ENCODE measurements at places on chromosomes 3 and 15.

DNA sequence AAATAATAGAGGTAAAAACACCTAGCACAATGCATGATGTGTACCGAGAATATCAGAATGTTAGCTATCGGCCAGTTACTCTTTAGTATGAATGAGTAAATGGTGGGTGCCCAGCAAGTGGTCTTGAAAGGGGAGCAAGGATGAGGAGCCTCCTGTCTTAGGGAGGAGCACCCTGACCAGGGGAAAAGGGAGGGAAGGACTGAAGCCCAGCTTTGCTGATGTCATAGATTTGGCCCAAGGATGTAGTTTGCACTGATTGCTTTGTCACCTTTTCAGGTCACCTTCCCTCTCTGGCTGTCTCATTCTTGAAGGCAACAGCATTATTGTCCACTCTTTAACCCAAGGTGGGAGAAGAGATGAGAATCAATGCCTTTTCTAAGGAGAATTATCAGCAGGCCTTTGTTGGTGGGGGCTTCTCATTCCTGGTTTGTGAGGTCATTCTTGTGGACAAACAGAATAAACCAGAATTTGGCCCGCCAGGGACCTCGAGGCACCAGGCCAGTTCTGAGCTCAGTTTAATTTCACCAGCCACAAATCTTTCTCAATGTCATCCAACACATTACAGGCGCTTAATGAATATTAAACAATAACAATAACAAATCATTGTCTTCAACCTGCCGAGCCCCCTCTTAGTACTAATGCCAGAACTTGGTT lies 231.3 kb downstream of the VPS13C start:
- no peak for DNase-seq

GRCh38 chr3:32859604-32860237 lies 41.9 kb downstream of the TRIM71 start:
- DNase-seq, result no peak

DNA sequence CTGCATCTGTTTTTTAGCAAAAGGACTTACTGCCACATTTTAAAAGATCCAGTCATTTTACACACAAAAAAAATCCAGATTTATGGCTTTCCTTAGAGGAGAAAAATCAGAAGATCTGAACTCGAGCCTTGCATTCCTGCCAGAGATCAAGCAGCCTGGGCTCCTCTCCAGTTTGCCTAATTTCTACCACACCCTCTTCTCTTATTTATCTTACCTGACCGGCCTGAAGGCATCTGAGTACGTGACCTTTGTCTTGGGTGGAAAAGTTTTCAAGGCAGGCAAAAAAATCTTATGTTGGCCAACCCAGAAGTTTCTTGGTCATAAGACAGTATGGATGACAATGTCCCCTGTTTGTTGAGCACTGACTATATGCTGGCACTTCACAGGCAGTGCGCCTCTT lies 60.3 kb downstream of the CHRD start:
- no peak for DNase-seq

DNA sequence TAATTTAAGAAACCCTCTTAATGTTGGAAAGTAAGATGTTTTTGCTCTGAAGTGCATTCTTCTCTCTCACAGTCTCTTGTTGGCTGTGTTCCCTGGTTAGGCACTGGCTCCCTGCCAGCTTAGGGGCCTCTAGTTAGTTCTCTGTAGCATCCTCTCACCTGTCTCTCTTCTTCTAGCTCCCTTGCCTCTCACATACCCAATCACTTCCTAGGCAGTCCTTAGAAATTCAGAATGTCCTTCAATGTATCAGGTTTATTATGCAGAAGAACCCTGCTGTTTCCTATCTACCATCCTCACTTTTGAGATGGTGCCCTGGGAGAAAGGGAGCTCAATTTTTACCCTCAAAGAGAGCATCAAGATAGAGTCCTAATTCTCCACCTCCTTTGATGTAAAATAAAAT lies 36.2 kb upstream of the CPNE4 start:
- DNase-seq, result no peak

DNA sequence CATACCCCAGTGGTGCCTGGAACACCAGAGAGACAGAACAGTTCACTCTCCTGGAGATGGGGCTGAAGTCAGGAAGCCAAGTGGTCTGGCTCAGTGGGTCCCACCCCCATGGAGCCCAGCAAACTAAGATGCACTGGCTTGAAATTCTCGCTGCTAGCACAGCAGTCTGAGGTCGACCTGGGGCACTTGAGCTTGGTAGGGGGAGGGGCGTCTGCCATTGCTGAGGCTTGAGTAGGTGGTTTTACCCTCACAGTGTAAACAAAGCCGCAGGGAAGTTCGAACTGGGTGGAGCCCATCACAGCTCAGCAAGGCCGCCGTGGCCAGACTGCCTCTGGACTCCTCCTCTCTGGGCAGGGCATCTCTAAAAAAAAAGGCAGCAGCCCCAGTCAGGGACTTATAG lies 272.0 kb downstream of the KLF13 start:
- DNase-seq, result peak; percentile 21

DNA sequence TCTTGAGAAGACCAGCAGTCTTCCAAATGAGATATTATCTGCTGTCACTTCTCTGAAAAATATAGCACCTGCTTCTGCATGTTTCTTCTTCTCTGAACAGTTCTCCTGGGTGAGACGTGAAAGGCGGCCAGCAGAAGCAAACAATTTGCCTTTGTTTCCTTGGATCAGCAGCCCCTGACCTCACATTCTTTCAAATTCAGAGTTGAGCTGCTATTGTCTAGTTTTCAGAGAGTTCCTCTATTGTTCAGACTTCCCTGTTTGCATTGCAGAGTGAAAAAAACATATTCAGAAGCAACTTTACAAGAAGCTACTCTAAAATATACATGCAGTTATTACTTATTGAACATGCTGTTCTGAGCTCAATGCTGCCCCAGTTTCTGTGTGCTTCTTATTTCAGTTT lies 653.6 kb downstream of the NAALADL2 start:
- no peak for DNase-seq

DNA sequence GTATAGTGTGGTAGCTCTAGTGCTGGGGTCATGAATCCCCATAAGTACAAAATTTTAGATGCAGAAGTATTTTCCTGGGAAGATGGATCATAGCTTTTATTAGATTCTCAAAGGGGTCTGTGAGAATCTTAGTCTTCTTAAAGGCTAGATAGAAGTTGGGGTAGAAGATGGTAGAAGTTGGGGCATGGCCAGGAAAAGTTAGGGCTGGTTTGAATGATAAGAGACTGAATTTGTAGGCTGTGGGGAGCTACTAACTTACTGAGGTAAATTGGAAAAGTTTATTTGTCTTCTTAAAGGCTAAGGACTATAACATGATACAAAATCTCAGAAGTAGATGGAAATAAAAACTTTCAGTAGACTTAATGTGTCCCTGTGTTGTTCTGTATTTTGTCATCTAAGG lies 1.6 kb upstream of the UBE2Q2 start:
- no peak for DNase-seq

GRCh38 chr3:127577448-127577847 lies 13.1 kb downstream of the TPRA1 start:
- no peak for DNase-seq

GRCh38 chr3:127717357-127718244 lies 44.8 kb downstream of the ABTB1 start:
- no peak for DNase-seq

DNA sequence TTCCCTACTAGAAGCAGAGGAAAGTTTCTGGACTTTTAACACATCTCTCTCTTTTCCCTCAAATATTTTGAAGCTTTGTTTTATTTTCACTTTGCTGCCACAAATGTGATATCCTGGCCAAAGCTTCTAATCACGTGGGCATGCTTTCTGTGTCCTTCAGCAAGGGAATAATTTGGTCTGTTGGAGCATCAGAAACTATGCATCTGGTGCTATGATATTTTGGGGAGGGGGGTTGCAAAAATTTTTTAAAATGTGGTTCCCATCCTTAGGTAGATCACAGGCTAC lies 254.2 kb downstream of the GAP43 start:
- DNase-seq, result no peak

- DNase-seq, result no peak
Measured at GRCh38 chr3:65604863-65605526, 433.7 kb downstream of the MAGI1 start.

DNA sequence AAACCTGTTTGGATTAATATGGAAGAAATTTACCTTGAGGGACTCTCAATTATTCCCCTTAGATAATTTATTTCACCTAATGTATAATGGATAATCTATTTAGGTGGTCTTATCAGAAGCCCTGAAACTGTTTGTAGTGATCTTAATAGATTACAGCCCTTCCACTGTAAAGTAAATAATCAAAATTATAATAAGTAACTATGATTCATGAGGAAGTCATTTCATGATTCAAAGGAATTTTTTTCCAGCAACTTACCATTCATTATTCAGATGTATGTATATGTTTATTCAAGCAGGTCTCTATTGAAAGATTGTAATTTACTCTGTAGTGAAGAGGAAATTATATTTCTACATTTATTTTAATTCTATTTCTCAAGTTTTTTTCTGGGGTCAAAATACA lies 250.6 kb upstream of the ROBO1 start:
- DNase-seq, result no peak

GRCh38 chr3:156818273-156818651 lies 7.9 kb upstream of the LEKR1 start:
- DNase-seq, result no peak

- no peak for DNase-seq
Measured at GRCh38 chr3:10926811-10927521, 65.6 kb upstream of the SLC6A1 start.

GRCh38 chr15:87604857-87605446 lies 651.6 kb downstream of the NTRK3 start:
- no peak for DNase-seq

GRCh38 chr3:165645191-165645590 lies 192.0 kb downstream of the BCHE start:
- no peak for DNase-seq

- no peak for DNase-seq
Measured at GRCh38 chr3:131275556-131275955, 106.0 kb upstream of the NUDT16 start.

DNA sequence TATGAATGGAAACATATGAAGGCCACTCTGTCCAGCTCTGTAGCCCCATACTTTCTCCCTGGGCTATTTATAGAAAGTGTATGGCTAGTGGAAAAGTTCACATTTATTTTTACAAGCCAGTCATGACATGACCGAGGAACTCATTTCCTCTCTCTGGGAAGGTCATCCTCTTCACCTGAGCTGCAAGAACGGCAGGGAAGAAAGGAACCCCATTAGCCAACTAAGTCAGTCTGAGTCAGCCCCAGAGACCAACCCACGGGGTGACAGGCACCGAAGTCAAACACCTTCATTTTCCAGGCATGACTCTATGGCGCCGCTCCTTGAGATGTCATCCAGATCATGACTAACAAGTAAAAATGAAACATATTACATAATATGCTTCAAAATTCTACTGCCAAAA lies 4.8 kb downstream of the PAQR9 start:
- DNase-seq, result no peak

DNA sequence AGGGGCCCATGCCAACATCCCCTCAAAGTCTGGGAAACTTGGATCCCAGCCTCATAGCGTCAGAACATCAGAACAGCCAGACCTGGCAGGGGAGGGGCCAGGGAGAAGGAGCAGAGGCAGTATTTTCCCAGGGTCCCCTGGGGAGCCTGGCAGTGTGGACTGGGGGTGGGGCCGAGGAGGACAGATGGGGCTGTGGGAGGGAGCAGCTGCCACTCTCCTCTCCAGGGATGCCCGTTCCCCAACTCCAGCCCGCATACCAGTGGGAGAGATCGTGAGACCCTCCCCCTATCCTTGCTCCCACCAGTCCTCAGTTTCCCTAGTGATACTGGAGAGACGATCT lies 6.5 kb upstream of the DNAJB8 start:
- no peak for DNase-seq

DNA sequence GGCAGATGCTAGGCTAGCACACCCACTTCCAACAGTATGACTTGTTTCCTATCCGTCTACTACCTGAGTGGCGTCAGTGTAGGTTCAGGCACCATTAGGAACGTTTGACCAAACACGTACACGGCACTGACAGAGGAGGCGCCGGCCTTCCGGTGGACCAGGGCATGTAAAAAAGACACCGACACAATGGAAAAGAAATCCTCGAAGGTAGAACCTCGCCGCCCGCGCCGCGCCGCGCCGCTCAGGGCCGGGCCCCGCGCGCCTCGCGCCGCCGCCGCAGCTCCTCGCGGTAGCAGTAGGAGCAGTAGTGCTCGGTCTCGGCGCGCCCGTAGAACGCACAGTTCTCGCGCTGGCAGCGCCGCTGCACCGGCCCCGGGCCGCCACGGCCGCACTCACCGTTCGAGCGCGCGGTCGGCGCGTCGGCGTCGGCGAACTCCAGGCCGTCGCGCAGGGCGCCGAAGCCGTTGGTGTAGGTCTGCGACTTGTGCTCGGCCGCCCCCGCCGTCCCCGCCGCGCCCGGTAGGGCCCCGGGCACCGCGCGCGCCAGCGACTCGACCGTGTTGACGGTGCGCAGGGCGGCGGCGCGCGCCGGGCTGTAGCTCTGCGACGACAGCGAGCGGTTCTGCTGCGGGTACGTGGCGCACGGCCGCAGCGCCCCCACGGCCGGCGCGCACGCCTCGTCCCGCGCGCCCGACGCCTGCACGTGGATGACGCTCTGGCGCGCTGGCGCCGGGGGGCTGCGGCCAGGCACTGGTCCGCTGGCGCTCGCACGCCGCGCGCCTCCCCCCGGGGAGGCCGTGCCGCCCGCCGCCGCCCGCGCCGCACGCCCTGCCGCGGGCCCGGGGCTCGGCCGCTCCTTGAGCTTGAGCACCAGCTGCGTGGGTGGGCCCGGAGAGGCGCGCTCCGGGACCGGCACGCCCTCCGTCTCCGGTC lies 156.7 kb downstream of the KLF13 start:
- no peak for DNase-seq

- no peak for DNase-seq
Measured at GRCh38 chr3:190017521-190018288, 103.0 kb downstream of the P3H2 start.

- no peak for DNase-seq
Measured at GRCh38 chr3:183967693-183968092, 50.0 kb downstream of the ABCC5 start.

- DNase-seq, result no peak
Measured at GRCh38 chr15:52234596-52235541, 43.7 kb upstream of the GNB5 start.

DNA sequence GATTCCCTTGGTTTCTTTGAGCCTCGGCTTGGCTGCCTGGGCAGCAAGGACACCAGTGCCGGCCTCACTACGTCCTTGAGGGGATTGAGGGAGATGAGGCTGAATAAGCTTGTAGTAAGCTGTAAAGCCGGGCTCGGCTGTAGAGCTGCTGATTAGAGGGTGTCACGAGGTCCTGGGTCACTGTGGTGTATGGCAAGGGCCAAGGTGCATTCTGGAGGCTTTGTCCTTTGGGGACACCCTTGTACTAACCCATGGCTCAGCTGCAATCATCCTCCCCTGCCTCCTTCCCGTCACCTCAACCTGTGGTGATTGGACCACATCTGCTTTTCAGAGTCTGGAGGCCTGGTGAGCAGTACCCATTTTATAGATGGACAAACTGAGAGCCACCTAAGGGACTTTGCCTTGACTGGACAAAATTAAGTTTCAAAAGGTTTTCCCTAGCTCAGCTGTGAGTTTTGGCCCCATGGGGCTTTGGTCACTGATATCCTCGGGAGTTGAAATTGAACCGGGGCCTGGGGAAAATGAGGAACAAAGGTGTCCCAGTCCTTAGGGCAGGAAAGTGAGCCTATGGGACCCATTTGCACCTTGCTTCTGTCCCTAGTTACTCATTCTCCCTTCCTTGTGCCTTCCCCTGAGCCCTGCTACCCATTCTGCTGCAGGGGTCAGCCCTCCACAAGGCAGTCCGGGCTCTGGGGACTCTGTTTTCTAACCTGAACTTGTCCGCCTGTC lies 2.4 kb downstream of the SLC6A6 start:
- no peak for DNase-seq

- no peak for DNase-seq
Measured at GRCh38 chr3:16488637-16489036, 24.9 kb downstream of the RFTN1 start.

GRCh38 chr3:115384381-115384780 lies 237.3 kb upstream of the ZBTB20 start:
- DNase-seq, result no peak

Measured in NCI-H187 treated with DMSO at 0.1 percent for 48 hours (cell line).